ENCODE measurements at places on chromosomes 3 and 15.

- DNase-seq, result no peak
Measured at GRCh38 chr15:71219645-71220044, 104.4 kb downstream of the THSD4 start.

DNA sequence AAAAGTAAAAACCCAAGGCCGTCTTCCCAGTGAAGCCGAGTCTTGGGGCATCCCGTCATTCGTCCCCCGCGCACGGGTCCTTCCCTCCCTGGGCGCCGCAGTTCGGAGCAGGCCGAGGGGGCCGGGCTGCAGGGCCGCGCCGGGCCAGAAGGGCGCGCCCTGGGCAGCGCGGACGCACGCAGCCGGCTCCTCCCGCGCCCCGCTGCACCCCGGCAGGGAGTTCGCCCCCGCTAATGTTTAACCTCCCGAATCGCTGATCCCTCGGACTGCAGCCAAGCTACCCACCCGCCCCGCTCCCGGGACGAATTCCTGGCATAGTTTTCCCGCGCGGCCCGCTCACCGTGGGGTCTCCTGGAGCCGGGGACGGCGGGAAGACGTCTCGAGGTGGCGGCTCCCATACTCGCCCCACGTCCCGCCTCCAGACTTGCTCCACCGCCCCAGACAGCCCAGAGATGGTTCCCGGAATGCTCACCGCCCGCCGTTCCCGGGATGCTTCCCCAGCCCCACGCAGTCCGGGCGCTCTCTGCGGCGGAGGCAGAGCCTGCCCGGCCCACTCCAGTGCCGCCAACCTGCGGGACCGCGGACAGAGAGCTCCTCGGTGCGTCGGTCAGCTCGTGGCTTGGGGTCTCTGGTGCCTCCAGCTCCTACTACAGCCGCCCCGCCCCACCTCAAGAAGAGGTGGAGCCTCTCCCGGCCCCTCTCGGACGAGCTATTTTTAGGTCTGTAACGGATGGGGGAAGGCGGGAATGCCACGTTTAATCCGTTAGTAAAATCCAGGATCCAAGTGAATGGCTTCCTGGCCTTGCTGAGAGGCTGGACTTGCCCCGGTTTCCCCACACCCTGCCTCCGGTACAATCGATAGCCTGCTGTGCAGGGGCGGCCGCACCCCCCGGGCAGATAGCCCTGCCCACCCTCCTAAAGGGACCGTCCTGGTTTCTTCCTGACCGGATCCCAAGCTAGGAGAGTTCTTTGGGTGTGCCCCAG, at the start of gene DZIP1L:
Gene DZIP1L, minus strand, starts transcription at position 621 of the 984 bp plus-strand sequence. CDS start 11,637 bp downstream, outside the sequence.
- peak; percentile 66 for DNase-seq

GRCh38 chr3:7332696-7333095, 471.8 kb downstream of the GRM7 start:
- DNase-seq, result no peak

DNA sequence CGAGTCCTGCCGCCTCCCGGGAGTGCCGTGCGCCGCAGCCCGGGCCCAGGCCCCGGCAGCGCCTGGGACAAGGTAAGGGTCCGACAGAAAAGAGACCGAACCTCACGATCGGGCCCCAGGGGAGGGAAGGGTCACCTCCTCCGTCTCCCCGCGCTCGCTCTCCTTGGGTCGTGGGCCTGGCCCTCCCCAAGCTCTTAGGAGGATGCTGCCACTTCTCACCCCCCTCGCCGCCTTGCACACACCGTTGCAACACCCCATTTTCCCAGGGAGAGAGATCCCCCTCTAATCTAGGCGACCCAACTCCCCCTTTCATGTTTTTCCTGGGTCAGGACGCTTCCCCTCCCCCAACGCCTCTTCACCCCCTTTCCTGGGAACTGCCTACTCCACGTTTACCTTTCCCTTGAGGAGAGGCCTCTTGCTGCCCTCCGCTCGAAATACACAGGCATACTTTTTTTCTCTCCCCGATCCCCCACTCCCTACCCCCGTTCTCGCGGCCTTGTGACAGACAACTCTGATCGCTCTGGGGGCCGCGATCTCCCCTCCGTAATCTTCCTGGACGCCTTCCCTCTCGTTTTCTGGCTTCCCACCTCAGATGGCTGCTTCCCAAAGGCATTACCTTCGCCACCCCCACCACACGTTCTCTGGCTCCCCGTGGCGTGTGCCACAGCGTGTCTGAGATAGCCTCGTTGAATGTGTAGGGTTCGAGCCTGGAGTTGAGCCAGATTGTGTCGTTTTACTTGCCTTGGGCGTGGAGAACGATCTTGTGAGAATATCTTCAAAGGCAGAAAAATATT, 688 bp downstream of the SETD5 start:
- no peak for DNase-seq

GRCh38 chr3:32111560-32111959, 5.1 kb downstream of the GPD1L start:
- no peak for DNase-seq

- no peak for DNase-seq
Measured at GRCh38 chr3:53134631-53135232, 4.5 kb upstream of the RFT1 start.

- no peak for DNase-seq
Measured at GRCh38 chr3:146164071-146164470, 3.1 kb upstream of the PLOD2 start.

DNA sequence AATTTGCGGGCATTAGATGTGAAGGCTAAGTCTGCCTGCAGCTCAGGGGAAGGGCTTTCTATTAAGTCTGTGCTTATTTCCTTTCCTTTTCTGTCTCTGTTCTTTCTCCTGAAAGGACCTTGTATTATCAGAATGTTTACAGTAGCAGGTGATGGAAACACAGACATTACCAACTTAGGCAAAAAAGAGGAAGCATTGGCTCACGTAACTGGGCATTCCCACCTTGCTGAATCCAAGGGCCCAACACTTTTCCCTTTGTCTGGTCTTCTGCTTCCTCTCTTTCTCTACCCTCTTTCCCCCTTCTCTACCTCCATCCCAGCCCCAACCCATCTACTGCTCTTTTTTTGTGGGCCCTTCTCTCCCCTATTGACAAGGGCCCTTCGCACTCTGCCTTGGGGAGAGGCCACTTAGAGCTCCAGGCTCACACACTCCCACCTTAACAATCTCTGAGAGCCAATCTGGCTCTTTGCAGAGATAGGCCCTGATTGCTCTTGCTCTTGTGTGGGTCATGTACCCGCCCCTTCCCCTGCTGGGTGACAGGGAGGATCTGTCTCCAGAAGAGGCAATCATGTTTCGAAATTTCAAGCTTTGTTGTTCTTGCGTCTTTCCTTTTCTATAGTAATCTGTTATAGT, 35.0 kb downstream of the ACAA1 start:
- DNase-seq, result no peak

- no peak for DNase-seq
Measured at GRCh38 chr3:54123776-54124196, 1.4 kb downstream of the CACNA2D3 start.

DNA sequence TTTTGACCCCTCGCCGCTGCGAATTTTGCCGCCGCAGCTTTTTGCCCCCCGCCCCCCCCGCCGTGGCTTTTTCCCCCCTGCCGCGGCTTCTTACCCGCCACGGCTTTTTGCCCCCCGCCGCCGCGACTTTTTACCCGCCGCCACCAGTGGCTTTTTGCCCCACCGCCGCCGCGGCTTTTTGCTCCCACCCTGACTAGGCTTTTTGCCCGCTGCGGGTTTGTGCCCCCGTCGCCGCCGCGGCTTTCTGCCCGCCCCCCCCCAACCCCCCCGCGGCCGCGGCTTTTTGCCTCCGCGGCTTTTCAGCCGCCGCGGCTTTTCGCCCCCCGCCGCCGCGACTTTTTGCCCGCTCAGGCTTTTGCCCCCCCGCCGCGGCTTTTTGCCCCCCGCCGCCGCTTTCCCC, 598.1 kb downstream of the GOLGA6L6 start:
- DNase-seq, result no peak

DNA sequence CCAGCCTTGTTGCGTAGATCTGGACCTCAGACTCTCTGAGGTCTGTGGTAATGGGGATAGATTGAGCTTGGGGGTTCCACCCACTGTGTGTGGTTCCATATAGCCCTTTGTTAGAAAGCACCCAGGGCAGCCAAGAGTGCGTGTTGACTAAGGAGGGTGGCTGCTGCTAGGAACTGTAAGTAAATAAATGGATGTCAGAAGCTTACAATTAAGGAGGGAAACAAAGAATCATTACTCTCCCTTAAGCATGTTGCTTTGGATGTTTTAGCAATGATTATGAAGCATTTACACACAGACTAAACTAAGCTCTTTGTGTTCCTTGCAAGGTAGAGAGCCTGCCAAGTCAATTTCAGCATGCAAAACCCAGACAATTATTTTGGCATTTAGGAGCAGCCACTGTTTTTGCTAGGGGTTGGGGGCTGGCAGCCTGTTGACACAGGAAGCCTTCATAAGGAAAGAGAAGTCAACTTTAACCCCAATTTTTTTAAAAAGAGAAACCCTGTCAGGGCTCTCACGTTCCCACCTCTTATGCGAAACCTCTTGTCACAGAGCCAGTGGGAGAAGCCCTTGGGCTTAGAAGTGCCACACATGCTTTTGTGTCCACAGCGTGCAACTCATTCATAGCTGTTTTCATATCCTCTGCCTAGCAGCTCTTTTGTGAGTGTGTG, 127.8 kb downstream of the CMSS1 start:
- no peak for DNase-seq

DNA sequence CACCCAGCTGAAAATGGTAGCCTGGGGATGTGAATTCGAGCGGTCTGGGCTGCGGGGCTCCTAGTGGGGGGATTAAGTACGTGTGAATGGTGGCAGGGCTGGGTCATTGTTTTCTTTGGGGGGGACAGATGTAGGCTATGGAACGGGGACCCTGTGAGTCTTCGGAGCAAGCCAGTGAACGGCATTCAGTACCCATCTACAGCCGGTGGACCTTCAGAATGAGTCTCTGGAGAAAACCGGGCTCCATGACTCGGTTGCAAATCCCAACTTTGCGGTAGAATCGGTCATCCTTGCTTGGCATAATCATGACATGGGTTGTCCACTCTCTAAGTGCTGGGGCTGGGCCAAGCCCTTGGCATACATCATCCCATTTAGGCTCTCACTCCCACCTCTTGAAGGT, 7.2 kb upstream of the EOMES start:
- no peak for DNase-seq

DNA sequence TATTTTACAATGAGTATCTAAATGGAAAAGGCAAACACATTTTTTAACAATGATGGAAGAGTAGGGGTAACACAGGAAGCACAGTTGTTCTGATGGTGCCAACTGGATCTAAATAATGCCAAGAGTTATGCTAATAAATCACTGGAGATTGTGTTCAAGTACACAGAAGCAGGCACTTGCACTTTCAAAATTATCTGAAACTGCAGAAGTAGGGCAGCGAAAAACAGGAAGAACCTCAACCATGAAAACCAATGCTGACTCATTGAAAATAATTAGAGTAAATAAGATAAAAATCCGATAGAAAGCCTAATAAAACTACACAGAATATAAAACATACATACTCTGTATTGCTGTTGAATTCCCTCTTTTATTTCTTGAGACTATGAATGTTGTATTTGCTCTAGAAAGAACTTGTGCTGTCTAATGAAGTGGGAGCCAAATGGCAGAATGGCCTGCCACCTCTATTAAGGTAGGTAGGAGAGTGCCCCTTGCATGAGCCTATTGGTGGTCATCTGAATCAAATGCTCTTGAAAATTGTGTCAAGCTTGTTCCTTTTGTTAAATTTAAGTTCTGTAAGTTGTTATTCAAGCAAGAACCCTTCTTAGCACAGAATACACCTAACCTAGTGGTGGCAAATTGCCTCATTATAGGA, 93.7 kb downstream of the ABI3BP start:
- DNase-seq, result no peak

- no peak for DNase-seq
Measured at GRCh38 chr3:138148503-138148902, 16.3 kb upstream of the A4GNT start.

DNA sequence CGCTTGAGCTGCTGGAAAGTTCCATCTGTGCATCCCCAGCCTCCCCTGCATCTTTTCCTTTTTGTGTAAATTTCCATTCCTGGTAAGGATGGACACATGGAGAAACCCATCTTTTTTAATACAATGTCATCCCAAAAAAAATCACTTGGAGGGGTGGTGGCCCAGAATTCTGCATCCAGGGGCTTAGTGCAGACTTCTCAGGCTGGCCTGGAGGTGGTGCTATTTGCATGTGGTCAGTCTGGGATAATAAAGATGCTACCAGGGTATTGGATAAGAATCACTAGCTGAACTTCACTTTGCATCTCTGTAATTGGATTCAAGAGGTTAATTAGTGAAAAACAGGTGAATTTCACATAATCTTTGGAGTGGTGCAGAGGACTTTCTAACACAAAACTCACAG, 1.8 kb upstream of the ZSCAN2 start:
- no peak for DNase-seq

GRCh38 chr15:83410532-83410931, 36.6 kb upstream of the SH3GL3 start:
- DNase-seq, result no peak

GRCh38 chr3:72085036-72085435, 300.1 kb upstream of the PROK2 start:
- DNase-seq, result no peak

GRCh38 chr15:58551764-58552504, 120.1 kb downstream of the LIPC start:
- DNase-seq, result no peak

DNA sequence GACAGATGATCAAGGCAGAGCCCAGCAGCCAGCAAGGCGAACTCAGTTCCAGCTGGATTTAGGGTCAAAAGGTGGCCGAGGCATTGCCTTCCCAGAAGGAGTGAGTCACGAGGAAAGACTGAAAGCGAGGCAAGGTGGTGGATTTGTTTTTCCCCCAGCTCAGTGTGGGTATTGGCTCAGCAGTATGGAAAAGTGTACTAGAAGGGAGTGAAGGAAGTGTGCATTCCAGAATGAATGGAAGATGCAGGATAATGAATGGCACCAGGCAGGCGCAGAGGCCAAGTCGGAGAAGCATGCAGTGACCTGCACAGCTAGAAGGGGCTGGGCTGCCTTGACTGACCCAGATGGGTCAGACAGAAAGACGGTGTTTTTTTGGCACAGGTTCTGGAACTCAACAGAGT, 46.3 kb downstream of the FOXP1 start:
- DNase-seq, result no peak

- no peak for DNase-seq
Measured at GRCh38 chr3:182632077-182632393, 161.3 kb upstream of the ATP11B start.

GRCh38 chr15:38130205-38130567, 122.5 kb upstream of the SPRED1 start:
- DNase-seq, result no peak

DNA sequence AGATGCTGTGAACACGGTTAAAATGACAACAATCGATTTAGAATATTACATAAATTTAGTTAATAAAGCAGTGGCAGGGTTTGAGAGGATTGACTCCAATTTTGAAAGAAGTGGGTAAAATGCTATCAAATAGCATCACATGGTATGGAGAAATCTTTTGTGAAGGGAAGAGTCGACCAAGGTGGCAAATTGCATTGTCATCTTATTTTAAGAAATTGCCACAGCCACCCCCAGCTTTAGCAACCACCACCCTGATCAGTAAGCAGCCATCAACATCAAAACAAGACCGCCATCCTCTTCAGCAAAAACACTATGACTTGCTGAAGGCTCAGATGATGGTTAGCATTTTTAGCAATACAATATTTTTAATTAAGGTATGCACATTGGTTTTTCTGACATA, 5.7 kb upstream of the CCR5 start:
- no peak for DNase-seq

All from left renal cortex interstitium (tissue), 4 donors.